Esophagus squamous epithelium (tissue), 5 donors: ENCODE measurements at places on chromosomes 6 and 20.

DNA sequence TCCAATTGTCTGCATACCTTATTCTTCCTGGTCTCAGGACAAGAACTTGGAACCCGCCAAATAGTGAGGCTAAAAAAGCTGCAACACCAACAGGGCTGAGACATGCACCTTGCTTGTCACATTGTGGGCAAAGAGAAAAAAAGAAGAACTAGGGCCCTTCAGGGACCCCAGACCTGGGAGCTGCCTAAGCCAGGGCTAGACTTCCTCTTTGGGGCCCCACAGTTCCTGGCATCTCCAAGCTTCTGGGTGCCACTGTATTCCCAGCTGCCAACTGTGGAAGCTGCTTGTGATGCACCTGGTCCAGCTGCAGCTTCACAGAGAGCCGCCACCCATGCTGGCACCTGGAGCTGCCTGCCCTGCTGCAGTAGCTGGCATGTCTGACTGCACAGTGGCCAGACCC, 370.6 kb downstream of the CD83 start:
- DNase-seq = no peak

DNA sequence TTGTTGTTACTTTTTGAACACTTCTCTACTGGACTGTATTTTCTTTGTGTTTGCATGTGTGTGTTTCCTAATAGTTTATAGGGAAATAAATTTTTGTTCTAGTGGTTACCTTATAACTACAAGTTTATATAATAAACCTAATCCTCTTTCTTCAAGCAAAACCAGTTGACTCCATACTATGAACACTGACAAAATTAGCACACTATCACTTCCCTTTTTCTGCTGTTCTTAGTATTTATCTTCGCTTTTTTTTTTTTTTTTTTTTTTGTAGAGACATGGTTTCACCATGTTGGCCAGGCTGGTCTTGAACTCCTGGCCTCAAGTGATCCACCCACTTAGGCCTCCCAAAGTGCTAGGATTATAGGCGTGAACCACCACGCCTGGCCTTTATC, 25.0 kb upstream of the C6orf62 start:
- no peak for DNase-seq

DNA sequence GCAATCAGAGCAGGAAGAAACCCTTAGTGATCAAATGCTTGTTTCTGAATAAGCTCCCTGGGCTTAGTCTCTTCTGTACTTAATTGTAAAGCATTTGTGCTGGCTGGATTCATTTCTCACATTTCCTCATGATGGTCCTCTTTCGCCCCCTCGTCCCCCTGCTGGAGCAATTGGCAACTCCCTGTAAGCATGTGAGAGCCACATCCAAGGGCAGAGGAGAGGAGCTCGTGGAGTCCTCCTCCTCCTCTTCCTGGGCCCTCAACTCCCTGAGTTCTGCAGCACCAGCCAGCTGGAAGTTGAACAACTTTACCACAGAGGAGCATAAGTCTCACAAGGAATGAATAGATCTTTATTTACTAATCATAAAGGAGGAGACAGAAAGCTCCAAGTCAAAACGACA, 12.6 kb downstream of the ANKEF1 start:
- no peak for DNase-seq

- DNase-seq = no peak
These were observed at the start of gene HELZ2 for GRCh38 chr20:63574156-63574828. TSS of gene HELZ2 (minus strand) at chr20:63574239. CDS start at chr20:63572385, 1,854 bp downstream.

GRCh38 chr6:165268987-165269386, 40.4 kb downstream of the C6orf118 start:
- DNase-seq = no peak

DNA sequence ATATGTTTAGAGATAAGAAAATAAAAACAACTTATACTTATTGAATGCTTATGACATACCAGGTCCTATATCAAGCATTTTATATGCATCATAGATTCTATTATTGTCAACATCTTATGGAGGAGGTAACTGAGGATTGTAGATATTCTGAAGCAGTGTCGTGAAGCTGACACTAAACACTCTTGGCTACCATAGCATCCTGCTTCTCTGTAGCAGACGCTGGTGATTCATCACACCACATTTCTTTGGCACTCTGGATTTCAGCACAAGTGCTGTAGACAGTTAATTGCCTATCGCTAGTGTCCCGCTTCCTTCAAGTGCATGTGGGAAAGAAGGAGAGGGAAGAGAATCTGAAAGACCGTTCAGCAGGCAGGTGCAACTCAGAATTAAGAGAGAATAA, 317.1 kb downstream of the PLCB1 start:
- no peak for DNase-seq

GRCh38 chr6:158807515-158808441, 11.4 kb downstream of the EZR start:
- no peak for DNase-seq

- no peak for DNase-seq
These were observed 28.3 kb upstream of the PREP start for GRCh38 chr6:105431226-105431625.

GRCh38 chr20:19723813-19724430, 34.1 kb upstream of the RIN2 start:
- no peak for DNase-seq

DNA sequence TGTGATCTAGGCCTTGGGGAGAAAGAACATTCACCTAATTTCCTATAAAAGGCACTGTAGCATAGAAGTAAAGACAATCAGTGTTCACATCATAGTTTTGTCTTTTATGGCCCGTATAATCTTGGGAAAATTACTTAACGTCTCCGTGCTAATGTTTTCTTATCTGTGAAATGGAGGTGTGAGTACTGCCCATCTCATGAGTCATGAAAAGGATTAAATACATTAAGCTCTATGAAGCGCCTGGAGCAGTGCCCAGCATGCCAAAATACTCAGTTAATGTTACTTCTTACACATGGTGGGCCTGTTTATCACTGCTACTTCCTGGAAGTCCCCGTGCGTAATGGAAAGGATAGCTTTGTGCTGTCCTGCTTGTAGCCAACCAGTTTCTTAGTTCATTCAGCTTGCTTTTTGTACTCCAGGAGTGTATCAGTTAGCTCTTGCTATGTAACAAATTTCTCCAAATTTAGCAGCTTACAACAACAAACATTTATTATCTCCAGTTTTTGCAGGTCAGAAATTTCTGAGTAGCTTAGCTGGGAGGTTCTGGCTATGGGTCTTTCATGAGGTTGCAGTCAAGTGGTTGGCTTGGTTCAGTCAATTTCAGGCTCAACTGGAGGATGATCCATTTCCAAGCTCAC, 103.6 kb upstream of the BMP2 start:
- no peak for DNase-seq

- no peak for DNase-seq
These were observed 60.9 kb upstream of the MC3R start for GRCh38 chr20:56187534-56188165.

DNA sequence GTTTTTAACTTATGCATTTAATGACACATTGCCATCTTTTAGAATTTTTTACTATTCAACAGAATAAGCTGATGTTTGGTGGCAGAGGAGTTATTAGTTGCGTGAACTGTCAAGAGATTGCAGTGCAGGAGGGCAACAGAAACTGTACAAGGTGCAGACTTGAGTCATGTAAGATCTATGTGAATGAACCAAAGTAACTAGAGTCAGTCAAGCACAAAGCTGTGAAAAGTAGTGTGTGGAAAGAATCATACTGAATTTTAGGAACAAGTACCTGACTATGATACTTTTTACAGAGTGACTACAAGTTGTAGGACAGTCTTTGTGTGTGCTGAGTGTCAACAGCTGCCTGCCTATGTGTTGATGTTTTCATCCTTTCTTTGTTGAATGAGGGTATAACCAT, 2.7 kb upstream of the C6orf163 start:
- no peak for DNase-seq

DNA sequence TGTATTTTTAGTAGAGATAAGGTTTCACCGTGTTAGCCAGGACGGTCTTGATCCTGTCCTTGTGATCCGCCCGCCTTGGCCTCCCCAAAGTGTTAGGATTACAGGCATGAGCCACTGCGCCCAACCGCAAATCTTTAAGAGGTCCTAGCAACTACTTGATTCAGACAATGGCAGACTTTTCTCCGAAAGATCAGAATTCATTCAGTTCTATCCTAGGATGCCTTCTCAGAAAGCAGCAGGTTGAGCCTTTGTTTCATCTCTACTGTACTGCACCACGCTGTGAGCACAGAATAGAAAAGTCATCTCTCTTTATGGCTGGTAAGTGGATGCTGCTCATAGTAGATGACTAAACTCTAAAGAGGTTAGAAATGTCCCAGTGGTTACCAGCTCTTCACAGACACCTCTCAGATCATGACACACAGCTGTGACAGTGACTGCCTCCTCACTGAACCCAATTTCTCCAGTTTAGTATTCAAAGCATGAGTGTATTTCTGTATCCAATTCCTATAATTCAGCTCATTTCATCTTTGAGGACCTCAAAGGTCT, 6.0 kb upstream of the HSF2 start:
- no peak for DNase-seq

DNA sequence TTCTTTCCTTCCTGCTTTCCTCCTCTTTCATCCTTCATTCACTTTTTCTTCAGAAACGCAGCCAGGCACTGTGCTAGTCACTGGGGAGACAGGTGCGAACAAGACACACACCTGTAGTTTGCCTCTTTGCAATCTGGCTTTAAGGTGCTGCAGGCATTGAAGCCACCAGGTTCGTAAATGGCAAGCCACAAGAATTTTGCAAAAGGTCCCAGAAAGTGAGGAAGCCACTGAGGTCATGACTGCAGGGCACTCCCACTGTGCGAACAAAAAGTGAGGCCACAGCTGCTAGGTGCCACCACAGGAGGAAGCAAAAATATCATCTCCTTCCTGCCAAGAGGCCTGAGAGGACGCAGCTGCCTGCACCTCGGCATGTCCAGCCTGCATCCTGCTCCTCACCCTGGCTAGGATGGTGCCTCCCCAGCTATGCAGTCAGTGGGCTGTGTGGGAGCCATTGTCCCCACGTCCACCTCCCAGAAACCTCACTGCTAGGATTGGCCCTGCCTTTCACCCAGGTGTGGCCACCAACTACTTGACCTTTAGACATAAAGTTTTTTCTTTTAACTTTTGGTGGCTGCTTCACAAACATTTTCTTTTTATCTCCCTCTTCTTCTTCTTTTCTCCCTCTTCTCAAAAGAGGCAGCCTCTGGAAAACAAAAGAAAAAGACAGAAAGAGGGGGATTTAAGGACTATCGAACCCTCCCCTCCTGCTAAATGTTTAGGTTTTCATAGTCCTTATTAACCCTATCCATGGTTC, 230.8 kb downstream of the BCAS1 start:
- no peak for DNase-seq

GRCh38 chr6:111231090-111231459, 143.8 kb downstream of the SLC16A10 start:
- DNase-seq = no peak

- no peak for DNase-seq
These were observed 140.4 kb downstream of the SAMD5 start for GRCh38 chr6:147648916-147649315.

- DNase-seq = no peak
These were observed 45.9 kb upstream of the CRISP1 start for GRCh38 chr6:49912196-49912595.

- DNase-seq = no peak
These were observed 123.1 kb downstream of the PLEKHG1 start for GRCh38 chr6:150722614-150723344.

GRCh38 chr6:98581705-98582104, 252.7 kb upstream of the POU3F2 start:
- no peak for DNase-seq

DNA sequence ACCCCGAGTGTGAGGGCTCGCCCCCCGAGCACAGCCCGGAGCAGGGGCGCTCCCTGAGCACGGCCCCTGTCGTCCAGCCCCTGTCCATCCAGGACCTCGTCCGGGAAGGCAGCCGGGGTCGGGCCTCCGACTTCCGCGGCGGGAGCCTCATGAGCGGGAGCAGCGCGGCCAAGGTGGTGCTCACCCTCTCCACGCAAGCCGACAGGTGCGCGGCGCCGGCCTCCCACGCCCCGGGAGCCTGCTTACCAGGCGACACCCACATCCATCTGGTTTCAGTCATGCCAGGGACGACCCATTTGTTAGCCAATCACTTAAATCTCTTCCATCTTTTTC, 73.5 kb upstream of the PBOV1 start:
- DNase-seq = no peak

- no peak for DNase-seq
These were observed 40.9 kb downstream of the TRERF1 start for GRCh38 chr6:42410861-42411260.

DNA sequence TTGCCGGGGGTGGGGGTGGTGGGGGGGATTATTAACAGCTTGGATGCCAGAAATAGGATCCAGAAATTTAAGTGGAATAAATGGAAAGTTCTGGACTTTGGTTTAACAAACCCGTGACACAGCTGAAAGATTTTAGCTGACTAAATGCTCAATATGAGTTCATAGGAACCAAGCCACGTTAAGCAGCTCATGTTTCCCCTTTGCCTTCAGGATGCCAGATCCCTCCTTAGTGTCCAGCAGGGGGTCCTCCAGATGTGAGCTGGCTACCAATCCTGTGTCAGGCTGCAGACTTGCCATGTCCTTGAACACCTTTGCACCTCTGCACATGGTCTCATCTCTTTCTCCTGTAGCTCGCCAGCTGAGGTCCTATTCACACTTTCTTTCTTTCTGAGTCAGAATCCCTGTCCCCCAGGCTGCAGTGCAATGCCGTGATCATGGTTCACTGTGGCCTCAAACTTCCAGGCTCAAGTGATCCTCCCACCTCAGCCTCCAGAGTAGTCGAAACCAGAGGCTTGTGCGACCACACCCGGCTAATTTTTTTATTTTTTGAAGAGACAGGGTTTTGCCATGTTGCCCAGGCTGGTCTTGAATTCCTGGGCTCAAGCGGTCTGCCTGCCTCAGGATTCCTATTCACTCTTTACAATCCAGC, 133.3 kb upstream of the ARMC2 start:
- DNase-seq = no peak

- DNase-seq = no peak
These were observed 3.8 kb downstream of the NFKBIE start for GRCh38 chr6:44261581-44261980.

- no peak for DNase-seq
These were observed 94.1 kb downstream of the DACT2 start for GRCh38 chr6:168225471-168225911.
